Muscle of leg (tissue), 16 donors: ENCODE measurements at places on chromosomes 5 and 9.

DNA sequence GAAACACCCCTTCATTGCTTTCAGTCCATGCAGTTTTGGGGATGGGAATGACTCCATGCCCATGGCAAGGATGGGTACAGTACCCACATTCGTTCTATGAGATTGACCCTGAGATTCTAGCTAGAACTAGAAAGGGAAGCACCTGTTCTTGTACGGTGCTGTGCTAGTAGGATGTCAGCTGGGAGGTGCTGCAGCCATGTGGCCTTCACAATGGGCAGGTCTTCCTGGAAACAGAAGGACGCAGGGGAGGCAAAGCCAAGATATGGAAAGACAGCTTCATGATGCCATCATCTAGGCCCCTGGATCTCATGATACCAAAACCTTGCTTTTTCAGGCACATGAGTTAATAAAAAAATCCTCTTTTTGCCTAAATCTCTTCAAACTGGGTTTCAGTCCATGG, 10.5 kb upstream of the FGF1 start:
- DNase-seq = no peak

GRCh38 chr5:154514331-154514730, 36.3 kb upstream of the HAND1 start:
- DNase-seq = no peak

DNA sequence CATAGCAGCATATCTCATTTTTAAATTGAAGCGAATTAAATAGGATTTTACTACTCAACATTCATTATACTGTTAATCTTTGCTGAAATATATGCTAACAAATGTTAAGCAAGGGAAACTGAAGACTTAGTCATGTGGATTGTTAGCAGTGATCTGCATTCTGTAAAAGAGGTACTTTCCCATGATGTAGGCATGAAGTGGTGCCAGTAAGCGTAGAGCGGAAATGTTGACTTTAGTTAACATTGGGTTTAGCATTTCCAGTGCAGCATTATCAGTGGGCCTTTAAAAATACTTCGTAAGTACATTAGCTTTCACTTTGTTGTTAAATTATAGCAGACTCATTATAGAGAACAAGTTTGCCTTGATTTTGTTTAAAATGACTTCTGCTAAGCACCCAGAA, 130.3 kb downstream of the CDC42SE2 start:
- DNase-seq = peak; percentile 23

- DNase-seq = no peak
These were observed 800.5 kb downstream of the BRINP1 start for GRCh38 chr9:118568704-118569103.

- peak; percentile 48 for DNase-seq
These were observed 54.7 kb upstream of the SUSD3 start for GRCh38 chr9:93003552-93004407.

- DNase-seq = no peak
These were observed 133.7 kb upstream of the IQGAP2 start for GRCh38 chr5:76269259-76269931.

GRCh38 chr9:127887792-127888191, 10.3 kb upstream of the AK1 start:
- no peak for DNase-seq

DNA sequence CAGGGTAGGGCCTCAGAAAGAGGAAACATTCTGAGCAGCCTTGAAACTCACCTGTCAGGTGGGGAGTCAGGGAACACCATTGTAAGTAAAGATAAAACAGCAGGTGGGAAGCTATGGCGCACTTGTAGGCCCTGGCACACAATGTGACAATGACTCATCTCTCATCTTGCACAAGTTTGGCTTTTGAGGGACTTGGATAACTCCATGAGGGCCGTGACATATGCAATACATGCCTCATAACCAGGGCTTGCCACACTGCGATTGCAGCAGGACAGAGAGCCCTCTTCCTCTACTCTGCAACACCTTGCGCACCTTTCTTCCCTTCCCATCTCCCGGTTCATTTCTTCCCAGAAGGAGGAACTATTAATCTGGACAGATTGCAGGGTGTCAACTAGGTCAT, 144.9 kb downstream of the CEP120 start:
- no peak for DNase-seq

- no peak for DNase-seq
These were observed at the start of gene SPINK6 for GRCh38 chr5:148202531-148203203. Gene SPINK6 (plus strand): TSS chr5:148203042. CDS start chr5:148203097, 55 bp downstream.

DNA sequence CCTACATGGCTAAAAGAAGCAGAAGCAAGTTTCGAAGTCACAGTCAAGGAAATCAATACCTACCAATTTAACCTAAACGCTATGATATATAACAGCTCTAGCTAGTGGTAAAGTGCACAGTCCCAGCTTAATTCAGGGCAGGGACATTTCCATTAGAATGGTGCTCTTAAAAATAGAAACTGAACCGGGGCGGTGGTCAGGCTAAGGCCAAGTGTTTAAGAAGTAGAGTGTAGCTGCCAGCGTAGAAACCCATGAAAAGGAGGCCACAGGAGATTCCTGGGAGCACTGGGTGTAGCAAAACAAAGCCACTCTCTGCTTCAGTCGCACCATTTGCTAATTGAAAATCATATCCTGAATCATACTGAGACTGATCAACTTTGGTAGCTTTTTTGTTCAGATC, 28.8 kb downstream of the PPIC start:
- no peak for DNase-seq
